ENCODE measurements at places on chromosomes 13 and 19. TPM values are rescaled to one million over a fixed set of nuclear protein-coding genes. Genes with fewer than 3 reads are reported as not detected.

GRCh38 chr13:52864941-52865340, 16.5 kb upstream of the PCDH8 start:
- DNase-seq = no peak

DNA sequence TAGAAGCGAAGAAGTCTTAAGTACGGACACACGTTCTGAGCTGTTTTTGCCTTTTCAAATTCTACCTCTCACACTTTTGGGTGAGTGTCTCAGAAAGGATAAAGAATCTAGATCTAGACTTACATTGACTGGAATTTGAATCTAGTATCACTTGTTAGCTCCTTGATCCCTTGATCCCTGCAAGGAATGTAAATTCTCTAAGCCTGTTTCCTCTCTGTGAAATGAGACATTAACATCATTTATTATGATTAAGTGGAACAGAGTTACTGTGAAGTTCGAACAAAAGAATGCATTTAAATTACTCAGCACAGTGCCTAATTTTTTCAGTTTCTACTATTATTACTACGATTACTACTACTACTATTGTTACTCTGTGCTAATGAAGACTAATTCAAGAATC, 86.6 kb upstream of the POSTN start:
- DNase-seq = no peak

DNA sequence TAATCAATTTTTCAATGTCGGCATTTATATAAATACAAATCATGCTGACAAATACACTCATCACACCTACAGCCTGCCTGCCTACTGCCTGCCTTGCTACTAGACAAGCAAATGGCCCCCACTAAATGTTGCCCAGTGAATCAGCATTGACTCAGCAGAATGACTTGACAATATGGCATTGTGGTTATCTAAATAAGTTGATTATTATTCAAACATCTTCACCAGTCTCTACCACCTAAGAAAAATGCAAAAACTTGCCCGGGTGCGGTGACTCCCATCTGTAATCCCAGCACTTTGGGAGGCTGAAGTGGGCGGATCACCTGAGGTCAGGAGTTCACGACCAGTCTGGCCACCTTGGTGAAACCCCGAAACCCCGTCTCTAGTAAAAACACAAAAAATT, 296.1 kb downstream of the PCDH9 start:
- DNase-seq = no peak

DNA sequence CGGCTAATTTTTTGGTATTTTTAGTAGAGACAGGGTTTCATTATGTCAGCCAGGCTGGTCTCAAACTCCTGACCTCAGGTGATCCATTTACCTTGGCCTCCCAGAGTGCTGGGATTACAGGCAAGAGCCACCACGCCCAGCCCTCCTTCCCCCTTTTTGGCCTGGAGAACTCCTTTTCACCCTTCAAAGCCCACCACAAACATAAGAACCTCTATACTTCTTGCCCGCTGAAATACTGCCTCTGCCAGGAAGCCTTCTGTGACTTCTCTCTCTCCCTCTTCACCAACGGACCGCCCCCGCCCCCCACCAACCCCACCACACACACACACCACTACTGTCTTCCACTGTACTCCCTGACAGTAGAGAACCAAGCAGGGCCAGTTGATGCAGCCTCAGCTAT, 2.5 kb downstream of the ZNF428 start:
- no peak for DNase-seq

SOX21 gene
- 0.07 TPM for total RNA-seq

GRCh38 chr19:8529369-8530006, 15.5 kb upstream of the ZNF414 start:
- no peak for DNase-seq

DNA sequence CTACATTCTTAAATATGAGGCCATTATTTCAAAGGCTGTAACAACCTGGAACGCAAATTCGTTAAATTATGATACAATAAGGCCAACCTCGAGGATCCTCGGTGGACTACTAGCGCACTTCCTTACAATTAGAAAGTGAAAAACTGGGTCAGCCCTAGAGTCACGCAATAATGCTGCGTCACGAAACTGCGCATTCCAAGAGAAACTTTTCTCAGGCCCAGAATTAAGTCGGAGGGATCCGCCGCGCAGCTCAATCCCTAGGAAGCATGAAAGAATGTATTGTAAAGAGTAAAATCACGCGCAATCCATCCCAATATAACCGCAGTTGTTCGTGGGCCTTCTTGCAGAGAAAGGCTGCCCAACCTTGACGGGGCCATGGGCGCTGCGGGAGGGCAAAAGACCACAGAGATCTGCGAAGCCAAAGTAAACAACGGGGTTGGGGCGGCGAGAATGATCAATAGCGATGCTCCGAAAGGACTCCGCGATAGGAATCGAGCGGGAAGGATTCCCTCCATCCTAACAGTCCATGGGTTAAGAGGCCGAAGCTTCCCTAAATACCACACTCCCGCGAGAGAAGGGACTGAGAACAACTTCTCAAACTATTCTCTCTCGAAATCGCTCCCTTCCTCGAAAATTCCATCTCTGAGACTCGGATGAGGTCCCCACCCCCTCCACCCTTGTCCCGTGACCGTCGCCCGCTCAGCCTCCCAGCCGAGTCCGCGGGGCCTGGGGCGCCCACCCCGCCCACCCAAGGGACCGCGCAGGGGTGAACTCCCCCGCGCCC, 564 bp downstream of the SPART start:
- peak; percentile 69 for DNase-seq

ZNF628 gene
- 0.99 TPM for total RNA-seq

- no peak for DNase-seq
Measured at GRCh38 chr13:52837850-52838249, 10.6 kb downstream of the PCDH8 start.

GRCh38 chr19:46000491-46001246, 5.4 kb downstream of the CCDC61 start:
- no peak for DNase-seq

GRCh38 chr13:94613051-94613450, 11.4 kb downstream of the GPR180 start:
- no peak for DNase-seq

DNA sequence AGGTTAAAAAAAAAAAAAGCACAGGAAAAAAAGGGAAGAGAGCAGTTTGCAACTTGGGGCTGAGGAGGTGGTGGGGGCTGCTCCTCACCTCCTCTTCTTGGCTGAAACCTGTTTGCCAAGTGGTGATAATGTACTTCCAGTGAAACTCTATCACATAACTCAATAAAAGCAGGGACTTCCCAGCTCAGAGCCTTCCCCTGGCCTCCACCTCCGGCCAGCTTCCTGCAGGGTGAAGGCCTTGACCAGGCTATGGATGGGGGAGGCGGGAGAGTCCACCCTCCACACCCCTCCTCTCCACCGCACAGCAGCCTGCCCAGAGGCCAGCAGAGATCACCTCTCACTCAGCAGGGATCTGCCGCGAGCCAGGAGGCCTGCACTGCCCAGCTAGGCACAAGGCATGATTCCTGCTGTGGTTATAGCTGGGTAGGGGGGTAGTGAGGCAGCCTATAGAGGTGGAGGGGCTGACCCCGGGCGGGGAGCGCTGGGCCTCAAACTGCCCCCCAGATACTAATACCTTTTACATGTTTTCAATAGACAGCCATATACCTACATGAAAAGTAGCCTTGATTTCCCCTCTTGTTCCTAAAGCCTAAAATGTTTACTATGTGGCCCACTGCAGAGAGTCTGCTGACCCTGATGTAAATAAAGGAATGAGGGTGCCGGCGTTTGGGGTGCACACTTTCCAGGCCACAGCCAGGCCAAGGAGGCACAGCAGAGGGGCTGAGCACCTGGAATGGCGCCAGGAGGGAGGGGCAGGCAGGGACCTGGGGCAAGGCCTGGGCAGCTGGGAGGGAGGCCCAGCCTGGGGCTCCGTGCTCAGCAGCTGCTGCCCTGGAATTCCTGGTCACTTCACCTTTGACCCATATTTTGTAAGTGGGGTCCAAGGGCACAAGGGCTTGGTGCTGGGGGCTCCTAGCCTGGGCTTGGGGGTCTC, 10.3 kb downstream of the ZNF787 start:
- no peak for DNase-seq

SCAF1 gene
- 12.0 TPM for total RNA-seq

B3GNT8 gene
- 2.1 TPM for total RNA-seq

DNA sequence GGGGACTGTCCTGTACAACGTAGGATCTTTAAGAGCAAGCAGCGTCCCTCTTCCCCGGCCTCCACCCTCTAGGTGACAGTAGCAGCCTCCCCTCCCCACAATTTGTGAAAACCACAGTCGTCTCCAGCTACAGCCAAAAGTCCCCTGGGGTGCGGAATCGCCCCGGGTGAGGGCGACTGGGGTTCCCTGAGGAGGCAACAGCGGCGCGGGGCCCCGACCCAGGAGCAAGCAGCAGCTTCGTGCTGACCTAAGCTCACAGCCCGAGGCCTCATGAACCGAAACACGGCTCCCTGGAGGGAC, 322 bp downstream of the ZNF558 start:
- no peak for DNase-seq

DNA sequence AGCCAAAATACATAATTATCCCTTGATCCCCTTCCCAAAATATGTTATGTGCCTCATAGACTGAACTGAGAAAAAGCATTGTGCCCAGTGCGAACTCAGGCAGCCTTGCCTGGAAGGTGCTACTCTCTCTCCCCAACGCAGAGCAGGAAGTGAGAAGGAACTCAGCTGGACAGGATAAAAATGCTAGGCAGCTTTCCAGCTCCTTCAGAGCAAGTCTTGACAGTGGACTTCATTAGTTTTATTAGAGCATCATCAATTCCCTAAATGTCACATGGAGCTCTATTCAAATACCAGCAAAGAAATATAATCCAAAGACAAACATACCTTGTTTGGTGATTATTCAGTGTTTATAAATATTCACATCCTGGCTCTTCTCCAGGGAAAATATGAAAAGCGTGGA, 202.4 kb downstream of the RFC3 start:
- DNase-seq = no peak

- no peak for DNase-seq
Measured at GRCh38 chr13:110293037-110293436, 13.9 kb downstream of the COL4A1 start.

GRCh38 chr13:42753697-42754096, 27.7 kb upstream of the FAM216B start:
- DNase-seq = no peak

TEX29 gene
- not detected for total RNA-seq

DNA sequence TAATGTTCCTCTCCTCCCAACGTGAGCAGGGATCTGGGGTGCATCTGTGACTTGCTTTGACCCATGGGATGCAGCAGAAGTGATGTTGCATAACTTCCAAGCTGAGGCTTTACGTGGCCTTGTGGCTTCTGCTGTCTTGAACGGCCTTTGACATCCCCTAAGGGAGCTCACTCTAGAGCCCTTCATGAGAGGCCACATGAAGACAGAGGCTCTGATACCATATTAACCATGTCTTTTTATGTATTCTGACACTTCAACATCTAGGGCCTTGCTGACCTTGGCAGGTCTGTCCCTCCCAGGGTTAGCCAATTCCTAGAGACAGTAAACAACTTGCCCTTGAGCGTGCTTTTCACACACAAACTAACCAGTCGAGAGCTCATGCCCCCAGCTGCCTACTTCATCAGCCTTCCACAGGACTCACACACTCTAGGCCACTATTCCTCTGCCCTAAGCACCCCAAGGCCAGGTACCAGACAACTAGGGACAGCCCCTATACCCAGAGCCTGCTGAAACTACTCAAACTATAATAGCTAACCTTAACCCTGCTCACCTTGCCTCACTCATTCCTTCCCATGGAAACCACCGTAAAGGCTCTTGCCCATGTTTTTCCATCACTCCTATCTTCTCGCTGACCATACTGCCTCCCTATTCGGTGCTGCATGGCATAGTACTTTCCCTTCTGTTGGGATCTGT, 45.4 kb downstream of the CCDC70 start:
- no peak for DNase-seq

DNA sequence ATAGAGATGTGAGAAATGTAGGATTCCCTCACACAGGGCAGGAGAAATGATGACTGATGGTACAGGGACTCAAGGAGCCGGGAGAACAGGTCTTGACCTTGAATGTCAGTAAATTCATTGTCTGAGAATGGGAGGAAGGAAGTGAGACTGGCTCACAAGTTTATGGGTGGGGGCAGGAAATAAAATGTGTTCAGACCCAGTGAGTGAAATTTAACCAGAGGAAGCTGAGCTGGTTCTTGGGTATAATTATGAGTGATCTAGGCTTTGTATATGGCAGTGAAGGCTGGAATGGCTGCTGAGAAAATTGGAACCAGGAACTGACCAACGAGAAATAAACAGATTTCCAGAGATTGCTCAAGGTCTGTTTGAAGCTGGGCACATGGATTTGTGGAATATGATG, 6.3 kb upstream of the IGSF23 start:
- DNase-seq = peak; percentile 95

IFNL1 gene
- total RNA-seq = not detected

ZNF132 gene
- total RNA-seq = 7.5 TPM

CEACAM16 gene
- not detected for total RNA-seq

GRCh38 chr13:102700088-102701031, 5.5 kb upstream of the METTL21C start:
- DNase-seq = no peak

- peak; percentile 44 for DNase-seq
Measured at GRCh38 chr19:43826787-43827754, at the start of gene ZNF283. Gene ZNF283 (plus strand): TSS chr19:43827321. CDS start chr19:43833505, 6,184 bp downstream.

DNA sequence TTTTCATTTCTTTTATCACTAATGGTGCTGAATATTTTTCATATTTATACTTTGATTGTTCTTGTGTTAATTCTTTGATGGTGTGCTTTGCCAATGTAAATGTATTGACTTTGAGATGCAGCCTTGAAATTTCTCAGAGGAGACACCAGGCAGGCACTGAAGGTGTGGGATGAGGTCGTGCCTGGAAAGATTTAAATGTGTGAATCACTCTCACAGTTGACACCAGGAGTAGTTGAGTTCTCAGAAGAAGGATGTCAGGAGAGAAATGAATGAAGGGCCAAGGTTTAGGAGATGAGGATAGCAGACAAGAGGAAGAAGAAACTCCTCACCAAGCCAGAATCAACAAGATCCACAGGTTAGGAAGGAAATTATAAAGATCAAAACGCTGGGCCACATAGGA, 10.1 kb upstream of the KL start:
- DNase-seq = no peak

DNA sequence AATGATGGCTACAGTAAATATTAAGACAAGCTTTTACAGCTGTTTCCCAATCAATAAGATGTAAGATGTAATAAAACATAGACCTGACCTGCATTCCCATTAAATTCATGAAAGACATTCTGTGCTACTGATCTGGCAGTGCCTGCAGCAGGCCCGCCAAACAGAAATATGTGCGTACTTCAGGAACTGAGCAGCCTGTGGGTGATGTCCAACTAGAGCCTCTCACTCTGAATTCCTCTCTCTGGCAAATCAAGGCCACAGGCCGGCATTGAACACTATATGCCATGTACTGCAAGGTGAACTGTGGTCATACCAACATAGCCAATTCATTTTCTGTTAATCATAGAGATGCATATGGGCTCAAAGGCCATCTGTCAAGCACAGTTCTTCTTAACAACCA, 17.8 kb downstream of the SHISA2 start:
- no peak for DNase-seq

SIPA1L3 gene
- 15.3 TPM for total RNA-seq

- DNase-seq = no peak
Measured at GRCh38 chr13:82672248-82672647, 1210.0 kb downstream of the SLITRK1 start.

DNA sequence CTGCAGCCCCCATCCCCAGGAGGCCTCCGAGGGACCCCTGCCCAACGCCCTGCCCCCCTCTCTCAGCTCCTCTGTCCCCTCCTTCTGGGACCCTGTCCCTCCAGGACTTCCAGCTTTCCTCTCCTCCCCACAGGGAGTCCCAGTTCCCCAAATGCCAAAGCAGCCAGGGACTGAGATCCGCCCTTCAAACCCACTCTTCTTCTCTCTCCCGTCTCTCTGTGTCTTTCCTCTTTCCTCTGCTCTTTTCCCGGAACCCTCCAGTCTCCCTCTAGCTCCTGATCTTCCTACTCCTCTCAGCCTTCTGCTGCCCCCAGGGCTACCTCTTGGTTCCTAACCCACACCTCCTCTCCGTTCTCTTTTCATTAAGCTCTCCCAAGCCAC, 377 bp downstream of the CA11 start:
- DNase-seq = no peak

Measured in pulmonary artery endothelial cell (primary cell).